ENCODE measurements at places on chromosomes 5 and 9. TPM values are rescaled to one million over a fixed set of nuclear protein-coding genes. Genes with fewer than 3 reads are reported as not detected.

PCDHA1 gene
- not detected for total RNA-seq

LCN12 gene
- total RNA-seq = not detected

FABP6 gene
- total RNA-seq = not detected

AMACR gene
- 10.0 TPM for total RNA-seq

TMEM171 gene
- total RNA-seq = 3.3 TPM

RAB24 gene
- total RNA-seq = 18.5 TPM

SERF1A gene
- 2.2 TPM for total RNA-seq

C9 gene
- not detected for total RNA-seq

GRM6 gene
- total RNA-seq = not detected

OLFM1 gene
- 0.36 TPM for total RNA-seq

HAPLN1 gene
- 0.56 TPM for total RNA-seq

INSL4 gene
- not detected for total RNA-seq

PCDHA13 gene
- not detected for total RNA-seq

CFAP90 gene
- not detected for total RNA-seq

SMIM33 gene
- total RNA-seq = not detected

CARTPT gene
- not detected for total RNA-seq

LRRC14B gene
- not detected for total RNA-seq

NOP16 gene
- total RNA-seq = 28.0 TPM

KCNV2 gene
- not detected for total RNA-seq
